ENCODE measurements at places on chromosomes 12 and 14. TPM values are rescaled to one million over a fixed set of nuclear protein-coding genes. Genes with fewer than 3 reads are reported as not detected.

Gene GRIN2B
- not detected for total RNA-seq

Gene LIN7A
- total RNA-seq: not detected

Gene TESPA1
- total RNA-seq: 0.51 TPM

Gene CDKN3
- 36.1 TPM for total RNA-seq

Gene PLEKHD1
- 0.08 TPM for total RNA-seq

Measured in Panc1 (cell line).